ENCODE measurements at places on chromosomes 2 and 18. TPM values are rescaled to one million over a fixed set of nuclear protein-coding genes. Genes with fewer than 3 reads are reported as not detected.

GRCh38 chr2:147560810-147561535 lies 283.9 kb upstream of the ACVR2A start:
- no peak overlapping the region for H3K27ac ChIP-seq
- no peaks in the 10 kb centered on the region for H3K4me1 ChIP-seq
- H3K27me3 ChIP-seq: no peaks in the 10 kb centered on the region

GRCh38 chr2:62144689-62145477 lies 51.0 kb upstream of the B3GNT2 start:
- no peak overlapping the region for H3K4me3 ChIP-seq
- DNase-seq: no peak
- no peaks in the 10 kb centered on the region for H3K4me1 ChIP-seq
- no peaks in the 10 kb centered on the region for H3K36me3 ChIP-seq
- H3K27me3 ChIP-seq: no peaks in the 10 kb centered on the region
- H3K27ac ChIP-seq: no peak overlapping the region

LIMS3 gene
- 3.1 TPM for total RNA-seq

- no peak overlapping the region for H3K4me3 ChIP-seq
- H3K4me1 ChIP-seq: no peaks in the 10 kb centered on the region
- no peaks in the 10 kb centered on the region for H3K27me3 ChIP-seq
- no peak overlapping the region for H3K27ac ChIP-seq
- no peaks in the 10 kb centered on the region for H3K36me3 ChIP-seq
Observed at GRCh38 chr2:99818842-99819241, 323.5 kb downstream of the AFF3 start.

- H3K4me3 ChIP-seq: no peak overlapping the region
- H3K27me3 ChIP-seq: no peaks in the 10 kb centered on the region
- H3K27ac ChIP-seq: no peak overlapping the region
- no peaks in the 10 kb centered on the region for H3K36me3 ChIP-seq
- no peaks in the 10 kb centered on the region for H3K4me1 ChIP-seq
- DNase-seq: no peak
Observed at GRCh38 chr18:67778016-67778415, 261.5 kb upstream of the DSEL start.

FZD7 gene
- 13.6 TPM for total RNA-seq

GRCh38 chr2:8469709-8470493 lies 212.0 kb upstream of the ID2 start:
- DNase-seq: no peak
- no peaks in the 10 kb centered on the region for H3K36me3 ChIP-seq
- no peaks in the 10 kb centered on the region for H3K27me3 ChIP-seq
- H3K4me1 ChIP-seq: peaks cover 11% of the 10 kb centered on the region
- no peak overlapping the region for H3K4me3 ChIP-seq
- no peak overlapping the region for H3K27ac ChIP-seq

GRCh38 chr2:12960671-12961070 lies 243.9 kb downstream of the TRIB2 start:
- H3K27me3 ChIP-seq: no peaks in the 10 kb centered on the region
- no peak overlapping the region for H3K27ac ChIP-seq
- no peaks in the 10 kb centered on the region for H3K36me3 ChIP-seq
- no peak overlapping the region for H3K4me3 ChIP-seq

DNA sequence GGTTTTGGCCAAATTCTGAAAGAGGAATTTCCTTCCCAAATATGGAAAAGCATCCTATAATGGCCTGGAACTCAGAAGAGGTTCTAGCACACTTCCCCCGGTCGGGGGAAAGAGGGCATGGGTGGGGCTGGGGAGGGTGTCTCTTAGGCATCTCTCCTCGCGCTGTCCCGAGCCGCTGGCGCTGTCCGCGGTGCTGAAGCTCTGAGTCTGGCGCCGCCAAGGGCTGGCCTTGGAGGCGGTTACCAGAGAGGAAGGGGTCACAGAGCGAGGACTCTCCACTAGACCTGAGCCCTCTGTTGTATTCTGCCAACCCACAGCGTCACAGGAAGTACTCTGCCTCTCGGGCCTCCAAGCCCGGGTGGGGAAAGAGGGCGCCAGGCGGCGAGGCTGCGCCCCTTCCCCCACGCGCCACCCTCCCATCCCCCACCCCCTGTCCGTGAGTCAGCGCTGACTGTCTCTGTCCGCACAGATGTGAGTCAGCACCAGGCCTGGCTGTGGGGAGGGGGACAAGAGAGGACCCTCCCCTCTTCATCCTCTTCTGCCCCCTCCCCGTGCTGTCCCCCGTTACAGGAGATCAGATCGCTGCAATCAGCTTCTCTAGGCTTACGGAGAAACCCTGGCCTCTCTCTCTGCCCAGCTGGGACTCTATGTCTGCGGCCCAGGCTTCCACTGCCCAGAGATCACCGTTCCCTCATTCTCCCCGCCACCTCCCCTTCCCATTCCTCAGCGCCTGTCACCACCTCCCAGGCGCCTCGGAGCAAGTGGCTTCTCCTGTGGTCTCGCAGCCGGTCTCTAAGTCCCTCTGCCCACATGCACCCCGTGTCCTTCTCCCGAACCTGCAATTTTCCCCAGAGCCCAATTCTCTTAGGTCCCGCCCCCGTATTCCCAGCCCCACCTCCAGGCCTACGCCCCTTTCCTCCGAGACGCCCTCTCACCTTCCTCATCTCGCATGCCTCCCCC lies 779 bp downstream of the PTPRN start:
- H3K36me3 ChIP-seq: no peaks in the 10 kb centered on the region
- peaks cover 51% of the 10 kb centered on the region for H3K27me3 ChIP-seq
- no peaks in the 10 kb centered on the region for H3K4me1 ChIP-seq

DNA sequence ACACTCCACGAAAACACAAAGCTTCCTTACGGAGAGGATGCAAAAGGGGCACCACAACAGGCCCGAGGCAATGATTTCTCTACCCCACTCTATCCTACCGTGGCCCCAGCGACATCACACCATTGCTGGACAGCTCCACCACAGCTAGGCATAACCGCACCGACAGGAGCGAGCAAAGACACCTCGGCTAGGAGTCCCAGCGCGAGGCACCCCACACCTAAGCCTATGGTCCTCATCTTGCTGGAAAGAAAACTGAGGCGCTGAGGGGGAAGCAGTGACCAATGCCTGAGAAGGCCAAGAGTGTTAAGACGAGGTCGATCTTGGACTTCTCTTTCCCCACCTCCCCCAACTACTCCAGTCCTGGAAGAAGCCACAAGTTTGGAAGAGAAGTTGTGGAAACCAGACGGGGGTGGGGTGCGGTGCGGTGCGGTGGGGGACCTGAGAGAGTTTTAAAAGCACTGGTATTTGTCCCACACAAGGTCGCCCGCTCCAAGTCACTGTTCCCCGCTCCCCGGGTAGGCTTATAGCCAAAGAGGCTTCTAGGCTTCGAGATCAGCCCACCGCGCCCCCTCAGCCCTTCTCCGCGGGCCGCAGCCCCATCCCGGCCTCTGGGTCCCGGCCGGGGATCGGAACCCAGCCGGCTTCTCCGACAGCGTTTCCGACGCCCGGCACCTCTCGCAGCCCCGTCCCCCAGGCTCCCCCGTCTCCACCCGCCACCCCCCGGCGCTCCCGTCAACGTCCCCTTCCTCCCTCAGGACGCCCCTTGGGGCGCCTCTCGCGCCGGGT lies 766 bp downstream of the PDE6D start:
- peak; percentile 64 for DNase-seq
- H3K27ac ChIP-seq: peak overlapping the region; percentile 87
- peak overlapping the region; percentile 91 for H3K4me3 ChIP-seq
- H3K4me1 ChIP-seq: peaks cover 29% of the 10 kb centered on the region
- H3K27me3 ChIP-seq: no peaks in the 10 kb centered on the region

IL1R1 gene
- 196 TPM for total RNA-seq

GRCh38 chr2:147934881-147935620 lies 85.5 kb downstream of the ORC4 start:
- no peaks in the 10 kb centered on the region for H3K4me1 ChIP-seq
- no peaks in the 10 kb centered on the region for H3K27me3 ChIP-seq
- H3K27ac ChIP-seq: no peak overlapping the region
- no peak overlapping the region for H3K4me3 ChIP-seq
- DNase-seq: no peak
- peaks cover 46% of the 10 kb centered on the region for H3K36me3 ChIP-seq

- H3K27ac ChIP-seq: no peak overlapping the region
- no peak overlapping the region for H3K4me3 ChIP-seq
- H3K4me1 ChIP-seq: no peaks in the 10 kb centered on the region
- no peaks in the 10 kb centered on the region for H3K36me3 ChIP-seq
- no peak for DNase-seq
Observed at GRCh38 chr18:46324087-46324955, 220.1 kb downstream of the HAUS1 start.

DNA sequence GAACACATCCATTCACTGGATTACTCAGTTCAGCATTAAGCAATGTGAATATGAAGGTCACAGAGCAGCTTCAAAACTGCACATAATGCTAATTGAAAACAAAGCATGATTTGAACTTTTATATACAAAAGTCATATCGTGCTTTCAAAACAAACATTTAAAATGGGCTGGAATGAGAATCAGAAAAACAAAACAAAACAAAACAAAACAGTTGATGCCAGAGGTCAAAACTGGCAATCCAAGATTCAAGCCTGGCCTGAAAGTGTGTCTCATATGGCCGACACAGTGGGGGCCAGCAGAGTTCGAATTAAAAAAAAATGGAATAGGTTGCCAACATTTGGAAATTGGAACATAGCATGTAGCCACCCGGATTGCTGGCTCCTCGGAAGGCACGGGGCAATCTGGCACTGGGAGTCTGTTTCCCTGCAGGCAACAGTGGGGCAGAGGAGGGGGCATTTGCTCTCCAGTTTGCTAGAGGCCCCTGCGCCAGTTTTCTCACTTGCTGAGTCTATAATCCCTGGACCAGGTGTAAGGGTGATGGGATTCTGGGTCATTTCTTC lies 294.4 kb downstream of the ZNF521 start:
- H3K4me3 ChIP-seq: no peak overlapping the region
- no peaks in the 10 kb centered on the region for H3K4me1 ChIP-seq
- no peaks in the 10 kb centered on the region for H3K36me3 ChIP-seq
- H3K27ac ChIP-seq: no peak overlapping the region

GRCh38 chr18:6414118-6414722 lies 491 bp downstream of the L3MBTL4 start:
- peak; percentile 92 for DNase-seq
- peaks cover 8% of the 10 kb centered on the region for H3K4me1 ChIP-seq
- no peaks in the 10 kb centered on the region for H3K27me3 ChIP-seq
- H3K4me3 ChIP-seq: peak overlapping the region; percentile 68
- H3K27ac ChIP-seq: peak overlapping the region; percentile 85

REEP1 gene
- 7.8 TPM for total RNA-seq

TMEM247 gene
- not detected for total RNA-seq

GRCh38 chr2:199833525-199833924 lies 17.5 kb downstream of the FTCDNL1 start:
- no peak overlapping the region for H3K4me3 ChIP-seq
- H3K4me1 ChIP-seq: no peaks in the 10 kb centered on the region
- no peak overlapping the region for H3K27ac ChIP-seq
- H3K36me3 ChIP-seq: no peaks in the 10 kb centered on the region
- DNase-seq: no peak

GRCh38 chr2:17149945-17150344 lies 368.3 kb downstream of the RAD51AP2 start:
- no peak overlapping the region for H3K4me3 ChIP-seq
- no peaks in the 10 kb centered on the region for H3K36me3 ChIP-seq
- H3K27ac ChIP-seq: no peak overlapping the region
- no peaks in the 10 kb centered on the region for H3K27me3 ChIP-seq
- no peaks in the 10 kb centered on the region for H3K4me1 ChIP-seq

DNA sequence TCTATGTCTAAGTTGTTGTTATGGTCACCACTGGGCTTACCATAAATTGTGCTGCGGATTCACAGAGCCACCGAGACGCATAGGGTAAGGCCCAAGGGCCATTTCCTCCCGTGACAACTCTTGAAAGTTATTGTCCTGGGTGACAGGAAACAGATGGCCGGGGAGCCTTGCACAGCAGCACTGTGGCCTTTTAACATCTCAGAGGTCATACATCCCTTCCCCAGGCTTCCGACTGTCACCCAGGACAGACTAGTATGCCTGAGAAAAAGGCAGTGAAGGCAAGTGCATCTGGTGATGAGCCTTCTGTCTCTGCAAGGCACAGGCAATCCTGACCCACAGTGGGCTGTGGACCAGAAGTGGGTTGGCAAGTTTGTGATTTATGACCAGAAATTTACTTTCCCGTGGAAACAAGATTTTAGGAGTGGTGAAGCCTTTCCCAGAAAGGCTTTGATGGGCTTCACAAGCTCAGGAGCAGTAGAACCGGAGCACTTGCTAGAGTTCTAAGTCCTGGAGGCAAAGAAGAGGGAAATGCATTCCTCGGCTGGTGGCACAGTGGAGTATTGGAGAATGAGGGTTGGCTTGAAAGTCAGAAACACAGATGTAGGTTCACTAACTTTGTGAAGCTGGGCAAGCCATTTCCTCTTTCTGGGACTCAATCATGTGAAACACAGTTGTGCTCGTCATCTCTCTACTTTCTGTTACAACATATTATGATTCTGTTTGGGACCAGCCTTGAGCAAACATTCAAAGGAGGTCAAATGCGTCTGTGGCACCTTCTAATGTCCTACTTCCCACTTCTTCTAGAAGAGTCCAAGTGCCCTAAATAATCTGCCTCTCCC lies 2.0 kb upstream of the CAPN14 start:
- H3K4me3 ChIP-seq: no peak overlapping the region
- H3K4me1 ChIP-seq: no peaks in the 10 kb centered on the region
- no peak overlapping the region for H3K27ac ChIP-seq
- no peaks in the 10 kb centered on the region for H3K36me3 ChIP-seq

DNA sequence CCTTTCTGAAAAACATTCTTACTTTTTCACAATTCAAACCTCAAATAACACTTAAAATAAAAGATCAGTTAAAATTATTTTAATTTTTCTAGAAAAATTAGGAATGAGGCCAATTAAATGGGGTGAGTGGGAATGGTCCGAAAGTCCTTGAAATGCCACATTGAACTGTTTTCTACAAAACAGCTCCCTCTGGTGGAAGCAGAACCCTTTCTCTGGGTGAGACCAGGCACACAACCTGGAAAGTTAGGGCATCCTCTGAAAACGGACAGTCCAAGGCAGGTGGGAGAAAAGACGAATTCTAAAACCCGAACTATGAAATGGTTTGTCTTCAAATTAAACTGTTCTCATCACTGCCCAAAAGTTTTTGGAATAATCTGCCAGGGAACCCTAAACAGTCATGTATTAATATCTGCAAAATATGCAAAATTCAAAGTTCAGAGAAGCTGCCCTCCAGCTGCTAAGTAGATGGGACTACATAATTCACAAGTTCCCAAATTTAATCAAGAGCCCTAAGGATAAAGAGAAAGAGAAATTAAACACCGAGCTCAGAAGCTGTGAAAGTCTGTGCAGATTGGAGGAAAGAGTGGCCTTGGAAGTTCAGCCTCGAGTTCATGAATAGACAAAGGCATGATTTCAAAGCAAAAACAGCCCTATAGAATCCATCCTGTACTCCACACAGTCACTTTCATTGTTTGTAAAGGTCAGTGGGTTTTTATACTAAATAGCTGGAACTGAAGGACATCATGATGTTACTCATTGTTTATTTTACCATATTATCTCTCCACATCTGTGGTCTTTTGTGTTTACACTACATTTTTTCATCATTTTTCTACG lies 108.3 kb downstream of the PIEZO2 start:
- no peaks in the 10 kb centered on the region for H3K4me1 ChIP-seq
- H3K4me3 ChIP-seq: no peak overlapping the region
- no peak overlapping the region for H3K27ac ChIP-seq
- H3K36me3 ChIP-seq: no peaks in the 10 kb centered on the region

Data from upper lobe of right lung (tissue), 1 donor.